NCI-H226 (cell line): ENCODE measurements at places on chromosomes 1 and 21.
A peak's percentile ranks its signal among the peaks of the same experiment; 100 is the strongest.

DNA sequence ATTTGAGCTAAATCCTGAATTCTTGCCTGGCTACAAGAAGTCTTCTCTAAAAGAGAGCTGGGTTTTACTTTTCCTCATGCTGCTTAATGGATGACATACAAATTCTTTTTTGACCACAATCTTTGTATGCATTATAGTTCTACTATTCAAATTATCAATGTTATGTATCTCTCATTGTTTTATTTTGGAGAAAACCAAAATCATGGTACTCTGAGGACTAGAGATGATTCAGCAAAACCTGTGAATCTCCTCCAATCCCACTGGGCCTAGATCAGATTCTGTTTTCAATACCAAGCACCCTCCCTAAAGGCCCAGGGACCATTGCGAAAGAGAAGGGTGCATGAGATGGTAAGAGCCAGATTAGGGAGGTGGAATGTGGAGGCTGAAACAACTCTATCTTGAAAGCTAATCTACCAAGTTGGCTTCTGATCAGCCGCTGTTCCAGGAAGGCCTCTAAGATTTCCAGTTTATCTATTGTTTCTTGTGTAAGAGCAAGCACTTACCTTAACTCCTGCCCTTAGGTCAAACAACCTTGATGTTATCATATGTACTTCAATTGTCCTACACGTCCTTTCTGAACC lies 547.2 kb downstream of the PLPP3 start:
- DNase-seq, result no peak

DNA sequence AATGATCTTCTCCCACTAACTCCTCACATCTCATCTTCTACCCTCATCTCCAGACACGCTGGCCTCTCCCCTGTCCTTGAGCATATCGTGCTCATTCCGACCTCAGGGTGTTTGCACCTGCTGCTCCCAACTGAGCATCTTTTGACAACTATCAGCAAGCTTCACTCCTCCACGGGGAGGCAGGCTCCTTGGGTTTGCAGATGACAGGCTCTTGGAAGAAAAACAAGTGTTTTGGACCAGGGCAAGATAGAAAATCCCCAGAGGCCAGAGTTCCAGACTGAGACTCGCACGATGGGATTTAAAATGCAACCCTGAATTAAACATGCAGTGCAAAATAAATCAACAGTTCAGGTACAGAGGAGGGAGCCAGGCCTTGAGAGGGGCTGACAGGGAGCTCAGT lies 246.7 kb downstream of the PTPRU start:
- DNase-seq, result no peak

- DNase-seq, result no peak
Measured at GRCh38 chr1:111290630-111291029, at the start of gene CHIA. CHIA (plus strand) TSS chr1:111290851; CDS start chr1:111310468, 19,617 bp downstream.

DNA sequence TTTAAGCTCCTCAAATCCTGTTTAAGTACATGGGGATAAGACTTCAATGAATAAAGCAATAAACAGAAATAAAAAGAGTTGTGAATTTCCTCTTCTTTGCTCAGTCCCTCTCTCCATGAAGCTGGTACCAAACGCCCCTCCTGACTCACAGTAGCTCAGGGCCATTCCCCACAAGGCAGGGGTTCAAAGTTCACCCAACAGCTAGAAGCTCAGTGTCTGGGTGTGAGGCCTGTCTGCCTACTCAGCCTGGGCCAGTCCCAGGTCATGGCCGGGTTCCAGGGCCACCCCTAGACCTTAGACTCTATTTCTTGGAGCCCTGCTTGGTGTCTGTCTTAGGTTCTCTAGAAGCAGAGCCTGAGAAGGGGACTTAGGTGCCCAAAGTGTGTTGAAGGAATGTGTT lies 251.5 kb downstream of the GRIK3 start:
- no peak for DNase-seq

DNA sequence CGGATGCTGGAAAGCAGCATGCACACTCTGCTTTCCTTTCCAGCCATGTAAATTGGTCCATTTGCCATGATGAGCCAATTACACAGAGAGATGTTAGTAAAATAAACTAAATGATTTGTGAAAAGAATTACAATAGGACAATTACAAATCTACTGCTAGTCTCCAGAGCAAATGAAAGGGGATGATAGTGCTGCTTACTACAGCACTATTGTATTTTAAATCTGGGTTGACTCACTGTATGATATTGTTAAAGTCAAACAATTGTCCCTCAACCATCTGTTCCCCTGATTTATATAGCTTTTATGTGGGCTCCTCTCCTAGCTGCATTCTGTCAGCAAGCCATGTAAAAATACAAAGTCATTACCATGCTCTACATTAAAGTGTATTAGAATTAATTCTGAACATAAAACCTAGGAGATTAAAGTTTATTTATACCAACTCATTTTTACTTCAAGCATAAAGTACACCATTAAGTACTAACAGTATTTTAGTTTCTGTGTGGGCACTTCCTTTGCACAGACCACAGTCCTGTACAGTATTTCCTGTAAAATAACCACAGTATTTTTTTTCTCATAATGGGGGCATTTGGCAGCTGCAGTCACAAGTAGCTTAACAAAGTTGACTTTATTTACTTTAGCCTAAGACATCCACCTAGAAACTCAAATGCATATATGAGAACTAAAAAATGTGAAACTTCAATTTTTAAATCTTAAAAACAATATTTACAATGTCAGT lies 135.8 kb downstream of the VAV3 start:
- no peak for DNase-seq

DNA sequence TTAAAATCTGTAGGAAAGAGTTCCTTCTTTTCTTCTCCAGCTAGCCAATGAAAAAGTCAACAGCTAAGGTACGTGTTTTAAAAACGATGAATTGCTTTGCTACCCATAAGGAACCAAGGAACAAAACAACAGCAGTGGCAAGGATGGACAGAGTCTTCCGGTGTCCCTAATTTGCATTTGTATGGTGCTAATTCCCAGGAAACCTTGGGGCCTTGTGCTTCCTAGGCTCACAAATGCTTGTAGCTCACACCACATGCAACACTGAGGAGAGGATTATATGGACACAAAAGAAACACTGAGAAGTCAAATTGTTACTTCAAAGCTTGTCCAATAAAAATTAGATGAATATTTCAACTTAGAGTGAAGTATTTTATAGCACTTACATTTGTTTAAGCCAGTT lies 1.8 kb upstream of the PGBD5 start:
- DNase-seq, result no peak

- DNase-seq, result no peak
Measured at GRCh38 chr1:53787655-53788054, 48.7 kb upstream of the GLIS1 start.

- DNase-seq, result no peak
Measured at GRCh38 chr1:58017641-58018040, 528.9 kb downstream of the OMA1 start.

DNA sequence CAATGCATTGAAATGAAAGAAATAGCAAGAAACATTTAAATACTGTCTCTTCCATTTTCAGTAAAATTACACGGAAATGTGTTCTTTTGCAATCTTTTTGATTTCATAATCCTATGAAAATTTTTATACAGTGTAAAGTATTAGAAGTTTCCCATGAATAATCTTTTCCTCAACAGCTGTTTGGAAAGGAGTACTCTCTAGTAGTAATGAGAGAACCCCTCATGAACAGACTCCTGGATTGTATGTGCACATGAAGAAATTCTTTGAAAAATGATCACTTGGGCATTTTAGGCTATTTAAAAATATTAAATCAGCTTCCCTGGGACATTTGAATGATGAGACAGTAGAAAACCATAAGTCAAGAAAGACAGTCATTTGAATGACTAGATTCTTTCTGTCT lies 64.4 kb downstream of the LHX9 start:
- no peak for DNase-seq

DNA sequence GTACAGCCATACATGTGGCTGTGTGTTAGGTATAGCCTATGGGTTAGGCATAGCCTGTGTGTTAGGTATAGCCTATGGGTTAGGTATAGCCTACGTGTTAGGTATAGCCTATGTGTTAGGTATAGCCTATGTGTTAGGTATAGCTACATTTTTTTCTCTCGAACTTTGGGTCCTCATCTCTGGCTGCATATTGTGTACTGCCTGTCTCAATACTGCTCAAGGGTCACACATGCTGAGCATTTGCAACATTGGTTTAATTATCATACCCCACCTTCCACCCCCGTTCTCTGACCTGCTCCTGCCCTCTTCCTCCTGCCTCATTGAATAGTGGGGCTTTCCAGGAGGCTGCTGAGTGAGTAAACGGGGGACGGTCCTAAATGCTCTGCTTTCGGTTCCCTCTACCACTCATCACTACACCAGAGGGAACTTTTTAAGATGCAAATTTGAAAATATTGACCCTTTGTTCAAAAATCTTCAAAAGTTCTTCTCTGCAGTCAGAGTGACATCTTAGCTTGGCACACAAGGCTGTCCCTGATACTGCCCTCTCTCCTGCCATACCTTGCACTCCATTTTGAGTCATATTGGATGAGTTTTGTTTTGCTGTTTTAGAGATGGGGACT lies 17.8 kb downstream of the OR2B11 start:
- no peak for DNase-seq

- peak; percentile 81 for DNase-seq
Measured at GRCh38 chr1:160539990-160540858, 17.2 kb upstream of the SLAMF6 start.

GRCh38 chr1:29635501-29636263 lies 399.4 kb downstream of the PTPRU start:
- DNase-seq, result no peak

GRCh38 chr1:154730259-154730658 lies 122.3 kb upstream of the ADAR start:
- DNase-seq, result peak; percentile 74

- no peak for DNase-seq
Measured at GRCh38 chr1:98924977-98925376, 79.7 kb downstream of the PLPPR5 start.

DNA sequence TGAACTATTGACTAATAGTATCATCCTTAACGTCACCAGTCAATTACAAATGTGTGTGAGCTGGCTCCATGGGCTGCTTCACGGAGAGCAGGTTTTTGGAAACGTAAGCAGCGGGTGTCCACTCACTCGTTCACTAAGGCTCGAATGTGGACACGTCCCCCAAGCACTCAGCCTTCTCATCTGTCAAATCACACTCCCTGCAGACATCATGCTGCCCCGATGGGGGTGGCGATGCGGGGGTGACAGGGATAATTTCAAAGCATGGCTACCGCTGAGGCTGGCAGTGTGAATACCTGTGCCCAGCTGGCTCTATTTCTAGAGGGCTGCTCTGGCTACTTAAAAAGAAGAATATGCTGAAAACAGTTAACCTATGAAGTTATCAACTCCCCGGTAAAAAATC lies 71.3 kb downstream of the CAPZB start:
- no peak for DNase-seq

GRCh38 chr1:21165646-21166045 lies 11.1 kb downstream of the EIF4G3 start:
- DNase-seq, result no peak

DNA sequence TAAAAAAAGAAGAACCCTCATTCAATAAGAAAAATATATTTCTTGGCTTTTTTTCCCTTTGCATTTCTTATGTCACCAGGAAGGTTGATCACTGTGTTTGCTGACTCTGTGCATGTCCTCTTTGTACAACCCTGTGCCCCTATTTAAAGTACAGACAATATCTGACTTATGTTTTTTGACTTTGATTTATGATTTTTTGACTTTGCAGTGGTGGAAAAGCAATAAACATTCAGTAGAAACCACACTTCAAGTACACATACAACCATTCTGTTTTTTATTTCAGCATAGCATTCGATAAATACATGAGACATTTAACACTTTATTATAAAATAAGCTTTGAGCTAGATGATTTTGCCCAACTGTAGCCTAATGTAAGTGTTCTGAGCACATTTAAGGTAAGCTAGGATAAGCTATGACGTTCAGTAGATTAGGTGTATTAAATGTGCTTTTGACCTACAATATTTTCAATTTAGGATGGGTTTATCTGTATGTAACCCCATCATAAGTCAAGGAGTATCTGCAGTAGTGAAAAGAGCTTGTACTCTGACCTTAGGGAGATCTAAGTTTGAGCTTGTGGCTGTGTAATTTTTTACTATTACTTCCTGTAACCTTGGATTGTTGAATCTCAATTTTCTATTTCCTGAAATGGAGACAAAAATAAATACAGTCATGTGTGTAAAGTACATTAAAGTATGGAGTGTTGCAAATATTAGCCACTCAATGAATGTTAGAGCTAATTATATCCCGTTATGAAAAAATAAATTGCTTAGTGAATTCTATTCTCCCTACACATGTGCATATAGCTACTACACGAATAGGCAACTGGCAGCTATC lies 1.2 kb downstream of the RNASEL start:
- no peak for DNase-seq

DNA sequence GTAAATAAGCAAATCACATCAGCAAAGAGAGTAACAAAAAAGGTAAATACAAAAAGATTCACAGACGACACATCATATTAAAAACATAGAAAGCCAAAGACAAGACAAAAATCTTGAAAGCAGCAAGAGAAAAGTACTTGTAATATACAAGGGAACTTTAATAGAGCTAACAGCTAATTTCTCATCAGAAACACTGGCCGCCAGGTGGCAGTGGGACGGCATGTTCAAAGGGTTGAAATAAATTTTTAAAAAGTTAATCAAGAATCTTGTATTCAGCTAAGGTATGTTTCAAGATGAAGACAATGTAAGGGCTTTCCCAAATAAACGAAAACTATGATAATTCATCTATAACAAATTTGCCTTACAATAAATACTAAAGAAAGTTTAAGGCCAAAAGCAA lies 358.1 kb downstream of the LRRIQ3 start:
- DNase-seq, result no peak

GRCh38 chr21:36126208-36126565 lies 8.7 kb upstream of the CBR3 start:
- DNase-seq, result no peak

- peak; percentile 62 for DNase-seq
Measured at GRCh38 chr1:58477390-58477789, 69.1 kb downstream of the OMA1 start.

GRCh38 chr1:224903955-224904354 lies 25.5 kb upstream of the DNAH14 start:
- DNase-seq, result no peak

DNA sequence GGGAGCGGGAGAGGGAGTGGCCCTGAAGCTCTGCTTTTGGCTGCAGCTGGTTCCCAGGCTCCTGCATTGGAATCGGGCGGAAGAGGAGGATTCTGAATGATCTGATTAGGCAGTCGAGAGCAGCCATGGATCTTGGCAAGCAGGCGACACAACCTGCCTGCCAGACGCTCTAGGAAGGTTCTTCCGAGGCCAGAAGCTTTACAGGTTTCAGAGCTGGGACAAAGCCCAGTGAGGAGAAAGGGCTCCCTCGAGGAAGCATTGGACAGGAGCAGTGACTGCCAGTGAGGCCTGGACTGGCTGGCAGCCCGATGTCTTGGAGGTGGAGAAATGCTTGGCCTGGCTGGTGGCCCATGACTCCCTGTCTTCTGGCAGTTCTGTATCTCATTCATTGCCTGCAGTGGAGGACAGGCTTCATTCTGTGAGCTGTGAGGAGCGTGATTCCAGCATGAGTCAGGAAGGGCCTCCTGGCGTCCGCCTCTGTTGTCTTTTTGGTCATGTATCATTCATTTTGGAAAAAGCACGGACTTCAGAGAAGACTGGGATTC lies 132.7 kb upstream of the IPO9 start:
- DNase-seq, result peak; percentile 89

- DNase-seq, result no peak
Measured at GRCh38 chr21:41580758-41581554, 73.0 kb upstream of the TMPRSS2 start.
